ENCODE measurements at places on chromosomes 5 and 9. TPM values are rescaled to one million over a fixed set of nuclear protein-coding genes. Genes with fewer than 3 reads are reported as not detected.

- no peaks in the 10 kb centered on the region for H3K27me3 ChIP-seq
- DNase-seq: no peak
- H3K36me3 ChIP-seq: no peaks in the 10 kb centered on the region
Measured at GRCh38 chr9:107906074-107906473, 416.5 kb upstream of the KLF4 start.

DNA sequence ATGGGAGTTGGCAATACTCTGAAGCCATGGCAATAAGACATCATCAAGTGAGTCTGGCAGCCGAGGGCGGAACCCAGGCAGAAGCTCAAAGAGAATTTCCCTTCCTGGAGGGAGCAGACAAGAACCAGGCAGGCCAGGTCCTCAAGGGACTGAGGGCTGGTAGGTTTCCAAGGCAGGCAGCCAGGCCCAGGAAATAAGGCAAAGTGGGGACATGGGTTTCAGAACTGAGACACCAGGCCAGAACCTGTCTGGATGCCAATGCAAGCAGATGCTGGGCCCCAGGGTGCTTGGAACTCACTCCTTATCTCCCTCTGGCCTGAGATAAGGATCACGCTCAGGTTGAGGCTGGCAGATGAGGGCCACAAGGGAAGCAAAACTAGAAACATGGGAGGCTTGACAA is 8.9 kb downstream of the TSSK1B start:
- H3K4me3 ChIP-seq: no peak overlapping the region
- no peak overlapping the region for H3K27ac ChIP-seq
- no peaks in the 10 kb centered on the region for H3K4me1 ChIP-seq

DNA sequence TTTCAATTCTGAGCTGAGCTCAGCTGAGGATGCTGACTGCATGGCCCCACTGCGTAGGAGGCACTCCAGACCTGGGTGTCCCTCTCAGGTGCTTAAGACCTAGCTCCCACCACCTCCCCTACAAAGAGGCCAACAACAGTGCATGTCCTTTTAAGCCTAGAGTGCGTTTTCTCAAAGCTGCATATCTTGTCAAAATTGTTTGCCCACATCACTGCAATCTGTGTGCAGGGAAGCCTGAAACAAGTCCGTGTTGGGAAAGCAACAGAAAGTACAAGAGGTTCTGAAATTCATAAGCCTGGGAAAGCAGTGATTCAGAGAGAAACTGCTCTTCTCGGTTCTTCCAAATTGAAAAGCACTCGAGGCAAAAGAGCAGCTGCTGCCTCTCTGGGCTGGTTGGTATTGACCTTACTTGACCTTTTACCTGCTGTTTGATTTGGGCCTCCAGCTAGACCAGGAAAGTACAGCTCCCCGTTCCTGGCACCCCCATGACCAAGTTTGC is 238.4 kb downstream of the NR2F1-AS1 start:
- H3K27ac ChIP-seq: peak overlapping the region; percentile 8
- no peaks in the 10 kb centered on the region for H3K27me3 ChIP-seq
- H3K4me3 ChIP-seq: no peak overlapping the region

GRCh38 chr9:131113655-131114054 is 11.7 kb upstream of the NUP214 start:
- H3K4me3 ChIP-seq: no peak overlapping the region
- DNase-seq: no peak
- no peaks in the 10 kb centered on the region for H3K36me3 ChIP-seq
- H3K27me3 ChIP-seq: no peaks in the 10 kb centered on the region

DNA sequence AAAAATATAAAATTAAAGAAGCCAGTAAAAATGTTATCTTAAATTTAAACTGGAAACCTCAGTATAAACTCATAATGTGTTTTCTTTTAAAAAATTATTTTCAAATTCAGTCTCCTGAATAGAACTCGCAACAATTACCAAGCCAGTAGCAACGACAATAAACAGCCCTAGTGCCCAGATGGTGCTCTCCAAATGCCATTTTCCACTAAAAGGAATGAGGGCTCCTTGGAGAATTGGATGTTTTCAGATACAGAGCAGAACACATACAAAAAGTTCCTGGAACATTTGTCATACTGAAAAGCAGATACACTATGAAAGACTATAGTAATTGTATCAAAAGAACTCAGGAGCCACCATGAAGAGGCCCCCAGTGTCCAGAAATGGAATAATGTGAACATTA is 97.4 kb downstream of the TMC1 start:
- no peak overlapping the region for H3K27ac ChIP-seq
- H3K27me3 ChIP-seq: no peaks in the 10 kb centered on the region
- no peaks in the 10 kb centered on the region for H3K4me1 ChIP-seq
- H3K36me3 ChIP-seq: no peaks in the 10 kb centered on the region

GRCh38 chr9:38026021-38026809 is 42.8 kb downstream of the SHB start:
- peak; percentile 71 for DNase-seq
- peaks cover 99% of the 10 kb centered on the region for H3K4me1 ChIP-seq
- no peaks in the 10 kb centered on the region for H3K27me3 ChIP-seq
- H3K27ac ChIP-seq: peak overlapping the region; percentile 93
- H3K36me3 ChIP-seq: no peaks in the 10 kb centered on the region

Gene THBS4
- total RNA-seq: 0.31 TPM

Gene RASEF
- 2.9 TPM for total RNA-seq

Gene SPINK14
- not detected for total RNA-seq

Gene CMYA5
- 0.31 TPM for total RNA-seq

Gene TUSC1
- total RNA-seq: 4.4 TPM

Gene IGFBPL1
- total RNA-seq: 13.7 TPM

Data from Panc1 (cell line).